ENCODE measurements at places on chromosomes 4 and X.

GRCh38 chr4:146095091-146095690, 80.3 kb upstream of the LSM6 start:
- no peak for DNase-seq

- DNase-seq = no peak
These were observed 188.4 kb downstream of the WDFY3 start for GRCh38 chr4:84778041-84778440.

- no peak for DNase-seq
These were observed 75.0 kb downstream of the MGST2 start for GRCh38 chr4:139740531-139741041.

DNA sequence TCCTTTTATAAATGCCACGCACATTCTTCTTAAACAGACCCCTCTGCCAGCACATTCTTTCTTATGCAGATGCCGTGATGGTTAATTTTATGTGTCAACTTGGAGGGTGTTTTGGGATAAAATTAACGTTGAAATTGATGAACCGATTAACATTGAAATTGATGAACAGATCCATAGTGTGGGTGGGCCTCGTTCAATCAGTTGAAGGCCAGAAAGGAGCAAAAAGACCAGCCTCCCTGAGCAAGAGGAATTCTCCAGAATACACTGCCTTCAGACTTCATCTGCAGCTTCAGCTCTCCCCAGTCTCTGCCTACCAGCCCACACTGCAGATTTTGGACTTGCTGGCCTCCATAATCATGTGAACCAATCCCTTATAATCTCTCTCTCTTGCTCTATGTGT, 233.6 kb upstream of the BCOR start:
- DNase-seq = no peak

DNA sequence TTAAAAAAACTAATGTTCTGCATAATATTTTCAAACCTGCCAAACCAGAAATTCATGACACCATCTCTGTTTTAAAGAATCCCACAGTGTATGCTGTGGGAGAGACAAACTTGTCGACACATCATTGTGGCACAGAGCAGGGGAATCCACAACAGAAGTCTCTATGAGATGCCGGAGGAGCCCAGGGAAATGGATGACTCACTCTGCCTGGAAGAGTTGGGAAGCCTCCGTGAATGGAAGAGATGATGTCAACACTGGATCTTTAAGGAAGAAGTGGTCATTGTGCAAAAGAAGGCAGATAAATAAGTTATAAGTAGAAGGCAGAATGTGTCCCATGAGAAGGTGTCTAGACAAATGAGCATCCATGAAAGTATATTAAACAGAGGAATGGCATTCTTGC, 595.1 kb downstream of the RAB28 start:
- DNase-seq = no peak

DNA sequence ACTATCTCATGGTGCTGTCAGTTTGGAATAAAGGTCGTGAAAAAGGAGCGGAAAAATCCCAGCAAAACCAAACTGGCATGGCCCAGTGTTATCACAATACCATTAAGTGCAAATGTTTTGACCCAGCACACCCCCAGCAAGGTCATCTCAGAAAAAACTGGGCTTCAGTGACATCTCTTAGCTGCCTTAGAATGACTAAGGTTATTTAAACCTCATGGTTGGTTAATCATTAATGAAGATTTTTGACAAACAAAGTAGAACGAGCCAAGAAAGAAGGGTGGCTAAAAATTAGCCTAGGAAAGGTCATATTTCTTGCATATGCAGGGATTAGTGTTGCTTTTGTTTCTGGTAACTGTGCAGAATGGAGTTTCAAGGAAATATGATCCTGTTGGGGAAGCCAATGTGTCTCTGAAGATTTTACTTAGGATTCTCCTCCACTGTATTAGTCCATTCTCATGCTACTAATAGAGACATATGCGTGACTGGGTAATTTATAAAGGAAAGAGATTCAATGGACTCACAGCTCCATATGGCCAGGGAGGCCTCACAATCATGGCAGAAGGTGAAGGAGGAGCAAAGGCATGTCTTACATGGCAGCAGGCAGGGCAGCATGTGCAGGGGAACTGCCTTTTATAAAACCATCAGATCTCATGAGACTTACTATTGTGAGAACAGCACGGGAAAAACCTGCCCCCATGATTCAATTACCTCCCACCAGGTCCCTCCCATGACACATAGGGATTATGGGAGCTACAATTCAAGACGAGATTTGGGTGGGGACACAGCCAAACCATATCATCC, 83.5 kb downstream of the CHRNA9 start:
- DNase-seq = no peak

DNA sequence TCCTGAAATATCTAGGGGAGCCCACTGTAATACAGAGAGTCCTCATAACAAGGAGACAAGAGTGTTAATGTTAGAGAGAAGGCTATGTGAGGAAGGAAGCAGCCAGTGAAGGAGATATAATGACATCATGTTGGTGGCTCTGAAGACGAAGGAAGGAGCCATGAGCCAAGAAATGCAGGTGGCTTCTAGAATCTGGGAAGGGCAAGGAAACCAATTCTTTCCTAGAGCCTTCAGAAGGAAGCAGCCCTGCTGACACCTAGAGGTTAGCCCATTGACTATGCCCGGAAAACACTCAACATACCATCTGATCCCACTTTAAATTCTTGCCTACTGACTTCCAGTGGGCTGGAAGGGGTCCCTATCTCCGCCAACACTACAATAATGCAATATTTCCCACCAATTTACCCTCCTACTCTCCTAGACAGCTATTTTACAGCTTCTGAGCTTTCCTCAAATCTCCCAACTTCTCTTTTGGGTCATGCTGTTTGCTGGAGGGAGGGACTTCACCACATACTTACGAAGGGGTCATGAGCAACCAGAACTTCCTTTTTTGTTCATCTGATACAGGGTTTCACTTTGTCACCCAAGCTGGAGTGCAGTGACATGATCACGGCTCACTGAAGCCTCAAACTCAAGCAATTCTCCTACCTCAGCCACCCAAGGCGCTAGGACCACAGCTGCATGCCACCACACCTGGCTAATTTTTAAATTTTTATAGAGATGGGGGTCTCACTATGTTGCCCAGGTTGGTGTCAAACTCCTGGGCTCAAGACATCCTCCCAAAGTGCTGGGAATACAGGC, 25.2 kb upstream of the G3BP2 start:
- no peak for DNase-seq

GRCh38 chr4:151242305-151242704, 34.7 kb upstream of the PRSS48 start:
- no peak for DNase-seq

GRCh38 chr4:136985683-136986082, 546.6 kb downstream of the PCDH18 start:
- no peak for DNase-seq

DNA sequence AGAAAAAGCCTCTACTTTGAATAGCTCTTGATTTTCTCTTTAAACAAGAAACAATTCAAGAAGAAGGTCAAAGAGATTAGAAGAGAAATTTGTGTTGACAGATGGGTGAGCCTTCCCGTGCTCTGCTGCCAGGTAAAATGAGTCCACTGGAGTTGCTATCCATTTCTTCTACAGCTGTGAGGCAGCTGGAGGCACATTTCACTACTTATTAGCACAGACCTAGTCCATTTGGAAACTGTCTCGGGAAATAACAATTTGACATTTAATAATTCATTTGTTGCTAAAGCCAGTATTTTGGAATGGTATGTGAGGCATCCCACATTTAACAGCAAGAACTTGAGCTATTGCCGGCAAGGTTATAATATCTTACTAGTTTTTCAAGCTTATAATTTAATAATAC, 396.8 kb upstream of the GRIA3 start:
- no peak for DNase-seq

- DNase-seq = no peak
These were observed 4.0 kb upstream of the FATE1 start for GRCh38 chrX:151711787-151712186.

- no peak for DNase-seq
These were observed 24.9 kb downstream of the NSD2 start for GRCh38 chr4:1895971-1896657.

DNA sequence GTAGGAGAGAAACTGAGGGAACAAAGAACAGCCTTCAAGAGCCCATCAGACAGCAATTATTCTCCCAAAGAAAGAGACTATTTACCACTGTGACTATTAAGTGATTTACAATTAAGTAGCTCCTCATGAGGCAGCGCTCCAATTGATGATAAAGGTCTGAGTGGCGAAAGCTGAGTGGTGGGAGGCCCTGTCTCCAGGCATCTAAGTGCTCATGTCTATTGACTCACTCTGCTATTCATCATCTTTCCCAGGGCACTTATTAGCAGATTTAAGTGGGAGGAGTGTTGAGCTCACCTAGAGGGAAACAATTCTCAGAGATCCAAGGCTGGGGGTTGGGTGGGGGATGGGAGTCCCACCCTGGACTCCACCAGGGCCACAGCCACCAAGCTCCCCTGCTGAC, 23.3 kb downstream of the AMER1 start:
- DNase-seq = no peak

DNA sequence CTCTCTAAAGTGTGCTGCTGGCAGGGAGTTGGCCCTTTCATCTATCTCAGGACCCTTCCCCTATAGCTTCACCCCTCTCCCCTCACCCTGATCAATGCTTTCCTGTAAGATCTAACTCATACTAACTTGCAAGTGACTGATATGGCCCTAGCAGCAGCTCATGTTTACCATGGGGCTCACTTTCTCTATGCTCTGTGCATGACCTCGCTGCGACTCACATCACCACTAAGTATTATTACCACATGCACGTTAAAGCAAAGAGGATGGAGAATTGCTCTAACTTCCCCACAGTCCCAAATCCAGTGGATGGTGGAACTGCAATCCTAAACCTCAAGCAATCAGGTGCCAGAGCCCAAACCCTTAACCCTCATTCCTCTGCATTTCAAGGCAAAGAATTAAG, 626.6 kb downstream of the MID1IP1 start:
- no peak for DNase-seq

- no peak for DNase-seq
These were observed 85.6 kb downstream of the MANBA start for GRCh38 chr4:102675141-102675540.

DNA sequence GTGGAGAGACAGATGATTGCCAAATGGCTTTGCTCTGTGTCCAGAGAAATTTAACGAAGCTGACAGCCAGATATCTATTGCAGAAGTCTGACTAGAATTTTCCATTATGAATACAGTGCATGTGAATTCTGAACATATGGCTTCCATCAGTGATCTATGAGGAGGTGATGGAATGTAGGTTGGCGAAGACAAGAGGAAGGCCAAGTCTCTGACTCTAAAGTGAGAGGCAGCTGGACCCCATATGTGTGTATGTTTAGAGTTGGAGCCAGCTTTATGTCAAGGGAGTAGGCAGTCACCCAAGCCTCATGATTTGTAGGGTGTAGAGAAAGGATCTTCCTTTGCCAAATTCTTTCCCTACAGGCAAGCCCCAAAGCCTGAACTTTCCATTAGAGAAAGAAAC, 76.2 kb upstream of the TEX13D start:
- DNase-seq = no peak

DNA sequence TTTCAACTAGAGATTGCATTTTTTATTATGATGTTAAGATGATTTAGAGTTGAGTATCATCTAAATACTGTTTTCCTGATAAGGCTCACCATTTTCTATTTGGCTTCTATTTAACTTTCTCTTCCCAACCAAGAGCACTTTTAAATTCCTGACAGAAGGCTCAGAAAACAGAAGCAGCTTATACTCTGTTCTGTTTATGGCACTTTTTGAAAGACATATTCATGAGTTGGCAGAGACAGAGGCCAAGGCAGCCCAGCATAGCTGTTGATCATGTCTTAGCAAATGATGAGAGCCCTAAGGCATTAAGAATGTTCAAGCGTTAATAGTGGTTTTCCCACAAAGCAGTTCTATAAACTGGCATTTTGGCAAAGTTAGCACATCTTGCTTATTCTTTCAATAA, 330.3 kb downstream of the TRAM1L1 start:
- DNase-seq = no peak

- DNase-seq = no peak
These were observed 76.7 kb upstream of the FAM9C start for GRCh38 chrX:13121020-13121555.

GRCh38 chrX:33252306-33252825, 41.0 kb upstream of the DMD start:
- no peak for DNase-seq

GRCh38 chrX:16558489-16558888, 91.5 kb upstream of the S100G start:
- no peak for DNase-seq

- DNase-seq = no peak
These were observed 4.7 kb downstream of the THAP9 start for GRCh38 chr4:82905205-82905604.

DNA sequence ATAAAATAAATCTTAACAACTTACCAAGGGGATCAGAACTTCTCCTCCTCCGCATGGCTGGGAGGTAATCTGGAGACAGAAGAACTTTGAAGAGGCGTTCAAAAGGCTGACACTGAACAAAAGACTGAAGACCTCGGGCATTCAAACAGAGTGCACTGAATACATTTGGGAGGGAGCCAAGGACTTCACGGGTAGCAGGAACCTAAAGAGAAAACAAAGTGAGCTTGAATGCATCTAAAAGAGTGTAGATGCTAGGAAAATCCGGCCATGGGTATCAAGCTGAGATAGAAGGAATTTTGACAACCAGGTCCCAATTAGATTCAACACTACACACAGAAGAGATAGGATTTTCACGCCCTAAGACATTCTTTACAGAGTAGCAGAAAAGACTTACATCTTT, 69.6 kb downstream of the HUWE1 start:
- DNase-seq = no peak

DNA sequence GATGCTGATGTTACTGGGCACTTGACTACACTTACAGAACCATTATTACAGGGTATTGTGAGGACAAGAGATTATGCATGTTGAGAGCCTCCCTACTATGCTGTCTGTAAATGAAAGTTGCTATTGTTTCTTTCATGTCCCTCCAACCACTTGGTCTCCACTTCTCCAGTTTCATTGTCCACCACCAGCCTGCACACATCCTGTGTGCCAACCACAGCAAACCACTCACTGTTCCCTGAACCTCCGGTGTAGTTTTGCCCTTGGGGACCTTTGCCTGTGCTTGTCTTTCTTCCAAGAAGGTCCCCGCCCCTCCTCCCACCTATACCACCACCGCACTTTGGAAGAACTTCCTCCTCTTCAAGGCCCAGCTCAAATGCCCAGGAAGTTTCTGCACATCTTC, 43.1 kb upstream of the AFF2 start:
- DNase-seq = no peak

GRCh38 chr4:10006601-10007435, 14.5 kb downstream of the SLC2A9 start:
- no peak for DNase-seq

GRCh38 chr4:82223715-82224114, 150.1 kb downstream of the HNRNPD start:
- no peak for DNase-seq

- no peak for DNase-seq
These were observed 24.9 kb upstream of the DCHS2 start for GRCh38 chr4:154516318-154517029.
